SIG-M5 (cell line): ENCODE measurements at places on chromosomes 2 and 18.

- DNase-seq, result no peak
These were observed 103.1 kb upstream of the MAPRE2 start for GRCh38 chr18:34938090-34938489.

DNA sequence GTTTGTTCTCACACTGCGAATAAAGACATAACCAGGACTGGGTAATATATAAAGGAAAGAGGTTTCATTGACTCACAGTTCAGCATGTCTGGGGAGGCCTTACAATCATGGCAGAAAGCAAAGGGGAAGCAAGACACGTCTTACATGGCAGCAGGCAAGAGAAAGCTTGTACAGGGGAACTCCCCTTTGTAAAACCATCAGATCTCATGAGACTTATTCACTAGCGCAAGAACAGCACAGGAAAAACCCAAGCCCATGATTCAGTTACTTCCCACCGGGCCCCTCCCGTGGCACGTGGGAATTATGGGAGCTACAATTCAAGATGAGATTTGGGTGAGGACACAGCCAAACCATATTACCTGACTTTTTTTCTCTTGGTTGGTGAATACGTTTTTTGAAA, 51.3 kb downstream of the TMEM247 start:
- no peak for DNase-seq

- DNase-seq, result no peak
These were observed 222.6 kb downstream of the TWIST2 start for GRCh38 chr2:239070466-239070865.

GRCh38 chr18:8948471-8949149, 153.9 kb upstream of the NDUFV2 start:
- no peak for DNase-seq
